ENCODE measurements at places on chromosomes 1 and 21.

GRCh38 chr1:87333692-87334347 lies 5.1 kb downstream of the LMO4 start:
- DNase-seq, result peak; percentile 28

DNA sequence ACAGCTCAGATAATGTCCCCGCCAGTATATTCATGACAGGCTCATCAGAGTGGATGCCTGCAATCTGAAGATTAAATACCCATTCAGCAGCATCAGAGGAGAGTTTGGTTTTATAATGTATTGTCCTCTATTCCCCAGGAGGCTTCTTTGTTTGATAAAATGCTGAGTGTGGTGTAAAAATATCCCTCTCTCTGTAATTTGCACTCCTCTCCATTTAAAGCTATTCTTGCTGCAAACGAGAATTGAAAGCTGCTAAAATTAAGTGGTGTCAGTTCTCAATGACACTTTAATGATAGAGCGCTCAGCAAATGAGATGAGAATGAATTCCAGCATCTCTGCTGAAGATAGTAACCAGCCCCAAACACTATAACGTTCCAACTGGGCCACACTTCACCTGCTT lies 205.7 kb upstream of the RRP15 start:
- DNase-seq, result no peak

- DNase-seq, result no peak
Measured at GRCh38 chr1:54809496-54810074, 8.5 kb upstream of the TTC22 start.

GRCh38 chr1:21878009-21878773 lies 58.9 kb downstream of the HSPG2 start:
- no peak for DNase-seq

GRCh38 chr1:210598135-210598652 lies 269.5 kb downstream of the HHAT start:
- DNase-seq, result no peak

DNA sequence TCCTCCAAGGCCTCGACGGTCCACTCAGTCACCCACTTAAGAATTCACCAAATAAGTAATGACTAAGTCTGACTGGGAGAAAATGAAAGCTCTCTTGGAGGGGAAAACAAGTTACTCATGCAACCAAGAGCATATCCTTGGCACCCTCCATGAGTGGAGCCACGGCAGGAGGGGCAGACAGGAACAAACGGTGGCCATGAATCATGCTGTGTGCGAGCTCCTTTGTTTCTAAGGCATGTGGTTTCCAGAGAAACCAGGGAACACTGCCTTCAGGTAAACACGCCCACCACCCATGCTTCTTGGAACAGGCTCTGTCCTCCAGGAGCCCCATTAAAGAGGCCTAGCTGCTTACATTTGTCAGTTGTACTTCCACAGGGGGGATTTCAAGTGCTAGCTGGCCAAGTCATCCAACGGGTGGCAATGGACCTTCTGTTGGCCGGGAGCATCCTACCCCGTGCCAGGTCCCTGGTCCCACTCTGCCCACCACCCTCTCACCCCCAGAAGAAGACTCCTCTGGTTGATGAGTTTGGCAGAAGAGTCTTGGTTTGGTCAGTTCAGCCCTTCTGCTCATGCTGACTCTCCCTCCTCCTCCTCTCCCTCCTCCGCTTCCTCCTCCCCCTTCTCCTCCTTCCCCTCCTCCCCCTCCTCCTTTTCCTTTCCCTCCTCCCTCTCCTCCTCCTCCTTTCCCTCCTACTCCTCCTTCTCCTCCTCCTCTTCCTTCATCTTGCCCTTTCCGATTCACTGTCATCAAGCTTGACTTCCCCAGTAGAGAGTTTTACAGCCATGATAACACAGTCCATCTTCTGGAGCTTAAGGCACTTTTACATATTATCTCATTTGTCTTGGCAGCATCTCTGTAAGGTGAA lies 107.6 kb downstream of the CCDC185 start:
- DNase-seq, result no peak

DNA sequence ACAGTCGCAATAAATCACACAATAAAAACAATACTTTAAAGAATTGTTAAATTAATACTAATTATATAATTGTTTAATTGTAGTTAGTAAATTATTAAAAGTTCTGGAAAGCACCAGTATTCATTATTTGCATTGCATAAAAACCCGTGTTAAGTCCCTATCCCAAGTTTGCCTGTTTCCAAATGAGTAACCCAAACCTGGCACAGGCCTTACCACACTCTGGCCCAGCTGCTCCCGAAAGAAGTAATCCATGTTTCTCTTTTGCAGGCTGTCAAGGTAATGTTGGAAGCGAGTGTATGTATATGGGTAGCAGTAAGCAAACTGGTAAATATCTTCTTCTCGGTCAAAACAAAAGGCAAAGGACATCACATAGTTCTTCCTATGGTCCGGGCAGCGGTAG lies 268.7 kb upstream of the BEND5 start:
- no peak for DNase-seq

- DNase-seq, result no peak
Measured at GRCh38 chr1:160720356-160721085, 8.9 kb upstream of the CD48 start.

- no peak for DNase-seq
Measured at GRCh38 chr21:46217511-46218196, 10.9 kb downstream of the LSS start.

DNA sequence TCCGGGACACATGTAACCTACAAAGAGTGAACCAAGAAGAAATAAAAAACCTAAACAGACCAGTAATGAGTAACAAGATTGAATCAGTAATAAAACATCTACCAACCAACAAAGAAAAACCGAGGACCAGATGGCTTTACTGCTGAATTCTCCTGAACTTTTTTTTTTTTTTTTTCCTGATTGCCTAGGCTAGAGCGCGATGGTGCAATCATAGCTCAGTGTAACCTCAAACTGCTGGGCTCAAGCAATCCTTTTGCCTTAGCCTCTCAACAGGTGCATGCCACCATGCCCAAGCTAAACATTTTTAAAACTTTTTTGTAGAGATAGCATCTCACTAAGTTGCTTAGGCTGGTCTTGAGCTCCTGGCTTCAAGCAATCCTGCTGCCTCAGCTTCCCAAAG lies 11.2 kb upstream of the FGGY start:
- DNase-seq, result no peak

- no peak for DNase-seq
Measured at GRCh38 chr1:216785221-216785620, 62.0 kb upstream of the ESRRG start.

GRCh38 chr1:24177161-24177560 lies 9.9 kb downstream of the IFNLR1 start:
- DNase-seq, result no peak

GRCh38 chr1:1434131-1434823 lies 1.2 kb upstream of the VWA1 start:
- peak; percentile 35 for DNase-seq

GRCh38 chr1:203926025-203926540 lies 64.7 kb downstream of the SNRPE start:
- DNase-seq, result no peak

GRCh38 chr1:35340519-35340918 lies 72.0 kb downstream of the ZMYM4 start:
- DNase-seq, result no peak

DNA sequence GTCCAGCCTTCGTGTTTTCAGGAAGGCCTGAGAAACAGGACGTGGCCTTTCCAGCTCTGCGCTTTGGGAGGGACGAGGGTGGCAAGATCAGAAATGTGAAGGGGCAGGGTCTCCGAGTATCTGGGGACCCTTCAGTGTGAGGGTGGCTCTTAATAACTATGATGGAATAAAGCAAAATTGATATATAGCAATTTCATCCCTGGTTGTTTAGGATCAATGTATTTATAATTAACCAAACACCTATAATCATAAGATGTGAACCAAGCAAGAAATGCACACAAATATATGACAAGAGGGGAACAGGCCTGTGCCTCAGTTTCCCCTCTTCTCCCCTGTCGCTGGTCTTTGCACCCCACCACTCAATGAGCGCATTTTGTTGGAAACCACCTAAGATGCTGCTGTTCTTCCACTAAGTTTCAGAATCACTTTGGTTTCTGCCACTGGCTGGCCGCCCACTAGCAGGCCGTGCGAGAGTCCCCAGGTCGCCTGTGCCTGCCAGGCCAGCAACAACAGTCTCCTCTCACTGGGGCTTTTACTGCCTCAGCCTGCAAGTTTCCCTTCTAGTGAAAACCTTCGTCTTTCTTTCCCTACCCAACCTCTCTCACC lies 36.6 kb downstream of the UBASH3A start:
- no peak for DNase-seq

- DNase-seq, result no peak
Measured at GRCh38 chr21:31316488-31317169, 27.4 kb downstream of the TIAM1 start.

- no peak for DNase-seq
Measured at GRCh38 chr1:65694933-65695332, 97.8 kb upstream of the PDE4B start.

- DNase-seq, result peak; percentile 45
Measured at GRCh38 chr1:182069028-182069466, 7.5 kb upstream of the ZNF648 start.

GRCh38 chr1:61085206-61085982 lies 3.0 kb downstream of the NFIA start:
- DNase-seq, result no peak

- DNase-seq, result no peak
Measured at GRCh38 chr1:17089506-17089905, 29.7 kb downstream of the PADI2 start.

DNA sequence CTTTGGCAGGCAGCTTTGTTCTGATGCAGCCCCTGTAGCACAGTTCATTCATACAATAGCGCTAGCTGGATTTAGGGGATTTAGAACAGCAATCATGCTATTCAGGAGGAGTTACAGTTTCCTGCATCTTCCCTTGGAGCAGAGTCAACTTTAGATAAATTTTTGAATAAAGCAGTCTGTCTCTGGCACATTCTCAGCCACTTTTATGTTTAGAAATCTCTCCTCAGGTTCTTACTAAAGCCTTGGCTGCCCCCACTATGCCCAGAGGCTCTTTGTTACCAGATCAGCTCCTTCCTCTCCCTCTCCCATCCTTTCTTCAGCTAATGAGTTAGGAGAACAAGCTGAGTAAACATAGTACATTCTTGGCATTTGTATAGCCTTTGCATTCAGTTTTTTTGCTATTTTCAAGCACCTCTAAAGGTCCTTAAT lies 17.0 kb upstream of the PIGC start:
- DNase-seq, result no peak

DNA sequence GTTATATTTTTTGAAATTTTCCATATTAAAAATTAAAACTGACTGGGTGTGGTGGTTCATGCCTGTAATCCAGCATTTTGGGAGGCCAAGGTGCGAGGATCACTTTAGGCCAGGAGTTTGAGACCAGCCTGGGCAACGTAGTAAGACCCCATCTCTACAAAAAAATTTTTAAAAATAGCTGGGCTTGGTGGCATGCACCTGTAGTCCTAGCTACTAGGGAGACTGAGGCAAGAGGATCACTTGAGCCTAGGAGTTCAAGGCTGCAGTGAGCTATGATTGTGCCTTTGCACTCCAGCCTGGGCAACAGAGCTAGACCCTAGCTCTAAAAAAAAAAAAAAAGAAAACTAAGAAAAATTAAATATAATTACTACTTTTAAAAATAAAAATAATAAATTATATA lies 4.5 kb upstream of the SVBP start:
- DNase-seq, result no peak

- no peak for DNase-seq
Measured at GRCh38 chr1:35854989-35855700, 27.9 kb upstream of the AGO1 start.

GRCh38 chr21:39077876-39078275 lies 105.4 kb downstream of the PSMG1 start:
- DNase-seq, result no peak

- no peak for DNase-seq
Measured at GRCh38 chr1:39894884-39895495, 6.7 kb downstream of the MYCL start.

DNA sequence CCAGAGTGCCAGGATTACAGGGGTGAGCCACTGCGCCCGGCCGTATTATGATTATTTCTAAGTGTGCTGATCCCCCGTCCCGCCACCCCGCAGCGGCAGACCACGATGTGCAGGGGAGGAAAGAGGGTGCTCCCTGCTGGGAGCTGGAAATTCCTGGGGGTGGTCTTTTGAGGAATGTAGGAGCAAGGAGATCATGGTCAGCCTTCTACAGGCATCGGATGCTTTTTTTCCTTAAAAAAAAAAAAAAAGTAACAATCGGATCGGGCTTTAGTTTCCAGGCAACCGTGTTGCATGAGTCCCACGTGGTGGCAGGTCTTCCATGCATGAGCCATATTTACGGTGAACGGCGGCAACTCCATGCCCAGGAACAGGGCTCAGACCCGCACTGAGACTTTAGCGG lies 74.2 kb upstream of the COX20 start:
- DNase-seq, result no peak

DNA sequence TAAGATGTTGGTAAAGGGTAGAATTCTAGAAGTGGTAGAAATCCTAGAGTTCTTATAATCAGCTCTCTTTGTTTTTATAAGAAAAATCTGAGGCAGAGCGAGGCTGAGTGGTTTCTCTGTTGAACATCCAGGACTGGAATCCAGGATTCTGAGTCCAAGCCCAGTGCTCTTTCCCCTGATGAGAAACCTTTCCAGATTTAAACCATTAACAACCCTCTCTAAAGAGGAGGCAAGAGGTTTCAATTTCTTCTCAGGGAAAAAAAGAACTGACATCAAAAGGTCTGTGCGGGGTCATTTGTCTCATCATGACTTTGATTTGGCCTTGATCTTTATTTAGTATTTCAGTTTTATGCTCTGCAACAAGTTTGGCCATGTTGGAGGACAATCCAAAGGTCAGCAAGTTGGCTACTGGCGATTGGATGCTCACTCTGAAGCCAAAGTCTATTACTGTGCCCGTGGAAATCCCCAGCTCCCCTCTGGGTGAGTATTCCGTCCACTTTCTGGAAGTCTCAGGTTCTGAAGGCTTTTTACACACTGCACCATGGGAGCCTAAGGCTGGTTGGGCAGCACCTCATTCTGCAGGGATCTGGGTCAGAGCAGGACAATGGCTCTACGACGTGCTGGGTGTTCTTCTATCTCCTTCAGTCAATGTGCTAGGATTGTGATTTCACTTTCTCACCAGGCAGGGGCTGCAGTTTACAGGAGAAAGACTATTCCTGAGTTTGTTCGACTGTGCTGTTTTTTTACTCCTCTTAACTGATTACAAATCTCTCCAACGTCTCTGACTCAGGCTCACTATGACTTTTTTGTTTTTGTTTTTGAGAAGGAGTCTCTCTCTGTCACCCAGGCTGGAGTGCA lies 18.9 kb upstream of the CCT8 start:
- no peak for DNase-seq
